Fibroblast of mammary gland (primary cell): ENCODE measurements at places on chromosomes 7 and 10.
A peak's percentile ranks its signal among the peaks of the same experiment; 100 is the strongest.

DNA sequence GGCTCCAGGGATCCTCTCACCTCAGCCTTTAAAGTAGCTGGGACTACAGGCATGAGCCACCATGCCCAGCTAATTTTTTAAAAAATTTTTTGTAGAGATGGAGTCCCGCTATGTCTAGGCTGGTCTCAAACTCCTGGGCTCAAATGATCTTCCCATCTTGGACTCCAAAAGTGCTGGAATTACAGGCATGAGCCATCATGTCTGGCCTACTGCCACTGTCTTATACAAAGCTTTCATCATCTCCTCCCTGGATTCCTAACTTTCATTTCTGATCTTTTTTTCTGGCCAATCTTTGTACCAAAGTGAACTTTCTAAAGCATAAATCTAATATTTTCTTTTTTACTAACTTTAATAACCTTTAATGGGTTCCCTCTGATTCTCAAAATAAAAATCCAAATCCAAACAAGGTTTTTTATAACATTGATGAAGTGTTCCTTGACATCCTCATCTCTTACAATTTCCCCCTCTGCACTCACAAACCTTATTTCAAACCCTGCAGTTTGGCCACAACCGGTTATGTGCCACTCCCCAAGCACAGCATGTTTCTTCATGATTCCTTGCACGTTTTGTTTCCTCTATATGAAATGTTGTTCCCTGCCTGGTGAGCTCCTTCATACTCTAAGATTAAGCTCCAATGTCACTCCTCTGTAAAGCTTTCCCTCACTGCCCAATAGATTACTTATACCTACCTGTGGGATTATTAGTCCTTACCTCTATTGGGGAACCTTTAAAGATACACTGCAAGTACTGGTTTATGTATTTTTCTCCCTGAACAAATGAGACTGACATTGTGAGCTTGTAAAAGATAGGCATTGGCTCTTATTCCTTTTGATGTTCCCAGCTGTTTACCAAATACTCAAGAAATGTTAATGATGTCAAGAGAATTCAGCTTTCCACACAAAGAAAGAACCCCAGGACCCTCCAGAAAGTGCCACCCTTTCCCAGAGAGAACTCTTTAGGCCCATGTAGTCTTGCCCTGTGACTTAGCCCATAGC is 101.7 kb downstream of the HOXA1 start:
- peak; percentile 76 for DNase-seq

- peak; percentile 90 for DNase-seq
Measured at GRCh38 chr7:28068811-28069216, 111.8 kb downstream of the JAZF1 start.

GRCh38 chr10:122290334-122290733 is 19.2 kb downstream of the BTBD16 start:
- DNase-seq = peak; percentile 31

GRCh38 chr7:71649812-71650211 is 517.9 kb downstream of the GALNT17 start:
- no peak for DNase-seq

- DNase-seq = no peak
Measured at GRCh38 chr7:47803846-47804245, 144.4 kb downstream of the PKD1L1 start.

- peak; percentile 34 for DNase-seq
Measured at GRCh38 chr7:107230334-107230733, 61.5 kb downstream of the HBP1 start.

DNA sequence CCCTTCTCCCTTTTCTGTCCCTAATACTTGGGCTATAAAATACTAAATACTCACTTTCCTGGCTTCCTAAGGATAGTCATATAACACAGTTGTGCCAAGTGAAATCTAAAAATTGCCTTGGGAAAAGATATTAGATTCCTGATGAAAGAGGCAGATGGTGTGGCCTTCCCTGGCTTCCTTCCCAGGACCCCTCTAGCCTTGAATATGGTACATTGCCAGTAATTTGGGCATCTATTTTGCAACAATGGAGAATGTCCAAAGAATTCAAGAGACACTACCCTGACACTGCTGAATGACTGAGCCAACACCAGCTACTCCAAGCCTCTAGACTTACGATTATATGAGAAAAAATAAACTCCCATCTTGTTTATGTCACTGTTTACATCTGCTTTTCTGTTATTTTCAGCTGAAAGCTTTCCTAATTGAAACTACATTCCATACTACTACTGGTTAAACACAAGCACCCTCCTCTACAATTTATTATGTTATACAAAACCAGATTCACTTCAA is 17.9 kb downstream of the COPG2 start:
- no peak for DNase-seq

DNA sequence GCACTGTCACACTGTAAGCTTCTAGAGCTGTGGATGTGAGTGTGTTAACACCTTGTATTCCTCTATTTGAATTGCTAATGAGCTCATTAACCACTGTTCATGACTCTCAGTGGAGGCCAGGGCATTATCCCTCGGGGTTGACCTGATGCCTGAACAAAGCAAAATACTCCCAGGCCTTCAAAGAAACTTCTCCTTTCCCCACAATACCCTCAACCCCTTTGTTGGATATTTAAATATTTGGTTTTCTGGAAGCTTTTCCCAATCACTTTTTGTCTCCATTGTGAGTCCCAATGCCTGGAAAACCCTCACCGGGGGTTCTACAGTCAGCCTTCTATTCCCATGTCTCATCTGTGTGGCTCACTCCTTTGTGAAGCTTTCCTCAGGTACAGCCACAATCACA is 780.1 kb downstream of the PHTF2 start:
- no peak for DNase-seq

- DNase-seq = no peak
Measured at GRCh38 chr10:14382022-14382421, 51.3 kb upstream of the FRMD4A start.

DNA sequence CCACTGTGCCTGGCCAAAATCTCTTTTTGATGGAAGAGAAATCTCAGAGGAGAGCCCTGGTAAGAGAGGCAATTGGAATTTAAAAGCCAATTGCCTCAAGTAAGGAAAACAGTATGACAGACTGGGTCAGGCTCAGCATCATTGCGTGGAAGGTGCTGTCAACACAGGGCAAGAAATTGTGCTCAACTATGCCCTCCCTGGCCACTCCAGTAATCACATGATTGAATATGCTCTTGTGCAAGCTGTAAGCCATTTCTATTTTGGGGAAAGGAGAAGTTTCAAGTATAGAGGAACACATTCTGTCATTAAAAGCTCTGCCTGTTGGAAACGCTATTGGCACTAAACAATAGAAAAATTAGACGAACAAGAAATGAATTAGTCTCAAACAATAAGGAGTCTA is 1127.7 kb downstream of the REEP3 start:
- DNase-seq = no peak

- peak; percentile 90 for DNase-seq
Measured at GRCh38 chr10:44801383-44802327, 109.5 kb upstream of the TMEM72 start.

GRCh38 chr10:95456516-95456915 is 104.7 kb downstream of the SORBS1 start:
- no peak for DNase-seq

DNA sequence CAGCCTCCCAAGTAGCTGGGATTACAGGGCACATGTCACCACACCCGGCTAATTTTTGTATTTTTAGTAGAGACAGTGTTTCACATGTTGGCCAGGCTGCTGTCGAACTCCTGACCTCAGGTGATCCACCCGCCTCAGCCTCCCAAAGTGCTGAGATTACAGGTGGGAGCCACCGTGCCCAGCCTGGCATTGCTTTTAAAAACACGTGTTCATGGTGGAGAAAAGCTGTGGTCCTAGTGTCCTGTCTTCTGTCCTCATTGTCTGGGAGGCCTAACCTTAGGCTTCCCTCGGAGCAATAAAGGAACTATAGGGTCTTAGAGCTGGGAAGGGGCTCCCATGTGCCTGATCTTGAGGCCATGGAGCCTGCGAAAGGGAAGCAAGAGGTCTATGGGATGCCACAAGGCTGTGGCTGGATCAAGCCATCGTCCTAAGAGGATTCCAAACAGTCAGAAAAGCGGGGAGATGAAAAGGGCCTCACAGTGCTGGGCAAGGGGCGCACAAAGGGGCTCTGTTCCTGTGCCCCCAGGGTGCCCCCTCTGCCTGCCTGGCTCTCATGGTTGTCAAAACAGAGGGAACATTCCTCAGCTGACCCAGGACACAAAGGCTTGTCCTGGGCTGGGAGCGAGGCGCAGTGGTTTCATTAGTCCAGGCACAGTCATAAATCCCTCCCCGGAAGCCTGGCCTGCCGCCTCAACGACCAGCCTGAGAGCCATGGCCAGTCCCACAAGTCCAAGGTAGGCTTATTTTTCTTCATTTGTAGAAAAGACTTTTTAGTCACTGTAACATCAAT is 106.6 kb upstream of the TNS3 start:
- no peak for DNase-seq

DNA sequence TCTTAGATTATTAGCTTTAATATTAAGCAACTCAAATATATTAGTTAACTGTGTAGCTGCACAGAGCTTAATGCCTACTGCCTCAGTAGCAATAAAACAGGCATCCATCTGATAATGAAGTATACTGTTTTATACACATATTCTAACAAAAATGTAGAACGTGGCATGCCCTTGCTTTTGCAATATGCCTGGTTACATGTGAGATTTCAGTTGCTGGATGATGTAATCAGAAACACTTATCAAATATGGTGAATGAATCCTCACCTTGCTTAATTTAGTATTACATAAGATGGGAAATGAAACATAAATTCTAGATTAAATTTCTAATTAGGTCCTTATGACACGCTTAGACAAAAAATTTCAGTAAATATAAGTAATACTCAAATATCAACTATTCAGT is 8.0 kb downstream of the DNAJC1 start:
- DNase-seq = peak; percentile 18

GRCh38 chr7:128065872-128066271 is 34.6 kb upstream of the LRRC4 start:
- DNase-seq = no peak

DNA sequence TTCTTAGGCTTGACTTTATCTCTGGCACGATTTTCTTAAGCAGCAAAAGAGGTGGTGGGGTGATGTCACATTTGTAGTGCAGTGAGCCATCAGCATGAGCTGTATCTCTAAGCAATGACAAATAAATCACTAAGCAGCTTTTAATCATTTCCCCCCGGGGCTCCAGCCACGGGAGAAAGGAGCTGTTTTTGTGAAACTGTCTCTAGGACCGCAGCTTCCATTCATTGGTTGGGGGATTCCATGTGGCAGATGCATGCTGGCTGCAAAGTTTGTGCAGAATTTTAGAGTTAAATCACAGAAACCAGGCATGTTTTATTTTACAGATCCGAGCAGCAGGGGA is 464 bp downstream of the KIAA1217 start:
- peak; percentile 81 for DNase-seq

GRCh38 chr10:64346389-64346788 is 825.2 kb downstream of the REEP3 start:
- no peak for DNase-seq

- DNase-seq = peak; percentile 90
Measured at GRCh38 chr7:148540041-148540738, 50.4 kb upstream of the C7orf33 start.

- DNase-seq = peak; percentile 10
Measured at GRCh38 chr10:33600381-33600780, 265.9 kb upstream of the NRP1 start.

GRCh38 chr7:30799206-30799975 is 28.2 kb downstream of the MINDY4 start:
- peak; percentile 99 for DNase-seq
